ENCODE measurements at places on chromosomes 16 and 17.

GRCh38 chr17:38893607-38894006, 23.7 kb downstream of the LASP1 start:
- no peak for DNase-seq

GRCh38 chr16:62450291-62450690, 414.1 kb upstream of the CDH8 start:
- no peak for DNase-seq

- no peak for DNase-seq
Measured at GRCh38 chr17:787641-788221, 5.6 kb downstream of the MRM3 start.

- peak; percentile 53 for DNase-seq
Measured at GRCh38 chr16:11914210-11915113, 1.3 kb downstream of the GSPT1 start.

- DNase-seq, result no peak
Measured at GRCh38 chr16:12271006-12271405, 294.5 kb downstream of the SNX29 start.

- no peak for DNase-seq
Measured at GRCh38 chr16:9077091-9077809, 14.2 kb upstream of the HAPSTR1 start.

GRCh38 chr16:11602321-11602720, 15.6 kb upstream of the LITAF start:
- DNase-seq, result no peak

DNA sequence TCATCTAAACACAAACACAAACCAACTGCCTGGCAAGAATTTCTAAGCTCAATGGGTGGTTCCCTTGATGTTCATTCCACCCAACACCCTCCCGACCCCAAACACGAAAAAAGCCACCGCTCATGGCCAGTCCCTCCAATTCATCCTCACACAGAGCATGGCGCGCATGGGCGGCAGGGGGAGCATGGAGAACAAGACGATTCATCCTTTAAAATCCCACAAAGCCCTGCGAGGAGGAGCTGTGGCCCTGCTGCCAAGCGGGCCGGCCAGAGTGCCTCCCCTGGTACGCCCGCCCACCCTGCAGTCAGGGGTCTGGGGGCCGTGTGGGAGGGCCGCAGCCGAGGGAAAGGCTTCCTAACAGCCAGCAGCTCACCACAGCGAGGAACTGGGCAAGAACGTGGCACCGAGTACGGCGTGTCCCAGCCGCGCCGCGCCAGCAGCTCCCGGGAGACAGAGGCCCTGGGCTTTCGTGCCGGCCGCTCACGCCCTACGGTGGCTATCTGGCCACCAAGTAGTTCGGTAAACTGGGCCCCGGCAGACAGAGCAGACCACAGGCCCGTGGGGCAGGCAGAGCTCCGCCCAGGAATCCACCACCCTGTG, 60.9 kb downstream of the KLHDC4 start:
- DNase-seq, result no peak

GRCh38 chr17:83199500-83200201, 120.2 kb downstream of the METRNL start:
- DNase-seq, result no peak

DNA sequence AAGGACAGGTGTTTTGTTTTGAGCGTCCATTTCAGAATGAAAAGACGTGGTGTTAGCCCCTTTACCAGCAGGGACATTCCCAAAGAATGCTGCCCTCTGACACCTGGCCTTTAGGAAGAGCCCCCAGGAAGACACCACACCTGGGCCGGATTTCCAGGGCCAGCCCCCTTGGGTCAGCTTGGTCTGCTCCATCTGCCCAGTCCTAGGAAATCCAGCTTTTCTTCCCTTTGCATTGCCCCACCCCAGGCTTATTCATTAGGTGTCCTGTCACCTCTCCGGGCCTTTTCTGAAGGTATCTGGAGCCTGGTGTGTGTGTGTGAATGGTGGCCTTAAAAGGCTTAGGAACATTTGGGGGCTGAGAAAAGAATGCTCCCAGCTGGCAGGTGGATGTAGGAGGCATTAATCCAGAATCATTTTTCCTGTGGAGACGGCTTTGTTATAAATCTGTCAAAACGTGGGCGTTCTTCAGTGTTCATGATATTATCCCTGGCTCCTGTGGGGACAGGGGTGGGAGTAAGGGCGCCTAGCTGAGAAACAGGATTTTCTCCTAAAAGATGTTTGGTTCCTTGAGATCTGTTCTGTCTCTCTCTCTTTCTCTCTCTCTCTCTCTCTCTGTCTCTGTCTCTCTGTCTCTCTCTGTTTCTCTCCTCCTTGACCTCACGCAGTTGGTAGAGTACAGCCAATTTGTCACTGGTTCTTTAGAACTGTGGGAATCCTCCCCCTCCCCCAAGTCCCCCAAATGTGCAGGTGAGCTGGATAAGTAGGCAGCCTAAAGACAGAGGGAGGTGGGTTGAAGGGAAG, 84.0 kb downstream of the NTN1 start:
- DNase-seq, result no peak

GRCh38 chr17:51692917-51693316, 432.6 kb downstream of the UTP18 start:
- DNase-seq, result no peak

- no peak for DNase-seq
Measured at GRCh38 chr17:41067281-41067680, 1.6 kb upstream of the KRTAP2-4 start.

DNA sequence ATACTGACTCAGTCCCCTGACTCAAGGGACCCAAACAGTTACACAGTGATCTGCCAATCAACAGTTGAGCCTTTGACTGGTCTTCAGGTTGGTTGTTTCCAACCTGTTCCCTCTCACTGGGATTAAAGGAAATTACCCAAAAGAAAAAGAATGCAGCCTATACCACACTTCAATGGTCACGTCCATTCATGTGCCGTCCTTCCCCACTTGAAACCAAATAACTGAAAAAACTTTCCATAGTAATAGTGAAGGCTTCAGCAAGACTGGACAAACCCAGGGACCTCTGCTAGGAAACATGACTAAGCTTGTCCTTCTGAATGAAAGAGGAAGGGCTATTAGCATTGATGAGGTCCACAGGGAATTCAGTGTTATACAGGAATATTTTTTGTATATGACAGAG, 30.6 kb downstream of the MRPS23 start:
- no peak for DNase-seq

- DNase-seq, result no peak
Measured at GRCh38 chr16:76121636-76122035, 155.6 kb upstream of the CNTNAP4 start.

DNA sequence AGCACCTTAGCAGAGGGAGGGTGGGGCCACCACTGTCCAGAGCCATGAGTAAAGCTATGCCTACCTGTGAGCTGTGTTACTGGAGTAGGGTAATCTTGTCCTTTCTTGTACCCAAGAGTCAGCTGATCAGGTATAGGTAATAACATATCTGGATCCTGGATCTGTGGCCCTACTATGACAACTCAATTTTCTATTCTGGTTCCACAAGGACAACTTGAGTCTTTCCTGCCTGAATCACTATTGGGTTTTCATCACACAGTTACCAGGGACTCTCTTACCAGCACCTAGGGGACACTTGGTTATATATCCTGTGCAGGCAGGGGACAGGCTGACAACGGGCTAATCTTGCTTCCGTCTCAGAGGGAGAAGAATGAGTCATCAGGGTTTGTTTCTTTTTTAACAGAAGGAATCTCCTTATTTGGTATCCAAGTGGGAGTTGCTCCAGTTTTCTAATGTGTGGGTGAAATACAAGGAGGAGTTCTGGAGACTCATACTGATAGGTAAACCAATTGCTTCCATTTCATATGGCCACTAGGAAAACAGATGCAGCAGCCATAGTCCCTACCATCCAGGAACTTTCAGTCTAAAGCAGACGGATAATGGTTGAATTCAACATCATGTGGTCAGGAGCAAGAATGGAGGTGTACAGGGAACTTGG, 6.8 kb downstream of the ZNF267 start:
- DNase-seq, result no peak

DNA sequence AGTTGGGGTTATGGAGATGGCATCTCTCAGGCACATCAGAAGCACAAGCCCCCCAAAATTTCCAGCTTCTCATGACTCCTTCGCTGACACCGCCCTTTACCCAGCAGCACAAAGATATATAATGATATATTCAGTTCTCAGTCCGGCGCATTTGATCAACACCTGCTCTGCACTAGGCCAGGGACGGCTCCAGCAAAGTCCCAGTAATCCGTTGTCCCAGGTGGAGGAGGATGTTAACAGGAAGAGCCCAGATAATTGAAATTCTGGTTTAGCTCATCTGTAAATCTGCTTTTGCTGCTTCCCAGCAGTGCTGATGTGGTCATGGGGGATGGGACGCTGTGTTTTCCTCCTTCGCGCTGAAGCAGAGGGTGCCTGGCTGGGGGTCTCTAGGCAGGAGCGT, 131.5 kb downstream of the OR1D5 start:
- no peak for DNase-seq

DNA sequence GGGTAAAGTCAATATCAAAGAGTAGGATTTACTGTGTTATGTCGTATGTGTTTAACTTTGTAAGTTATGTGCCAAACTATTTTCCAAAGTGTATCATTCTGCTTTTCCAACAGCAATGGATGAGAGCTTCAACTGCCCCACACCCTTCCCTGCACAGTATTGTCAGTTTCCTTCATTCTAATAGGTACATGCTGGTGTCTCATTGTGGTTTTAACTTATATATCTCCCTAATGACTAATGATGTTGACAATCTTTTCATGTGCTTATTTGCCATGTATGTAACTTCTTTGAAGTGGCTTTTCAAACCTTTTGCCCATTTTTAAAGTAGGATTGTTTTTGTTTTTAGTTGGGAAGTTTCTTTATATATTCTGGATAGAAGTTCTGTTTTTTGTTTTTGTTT, 3.8 kb downstream of the DDX19B start:
- DNase-seq, result no peak

DNA sequence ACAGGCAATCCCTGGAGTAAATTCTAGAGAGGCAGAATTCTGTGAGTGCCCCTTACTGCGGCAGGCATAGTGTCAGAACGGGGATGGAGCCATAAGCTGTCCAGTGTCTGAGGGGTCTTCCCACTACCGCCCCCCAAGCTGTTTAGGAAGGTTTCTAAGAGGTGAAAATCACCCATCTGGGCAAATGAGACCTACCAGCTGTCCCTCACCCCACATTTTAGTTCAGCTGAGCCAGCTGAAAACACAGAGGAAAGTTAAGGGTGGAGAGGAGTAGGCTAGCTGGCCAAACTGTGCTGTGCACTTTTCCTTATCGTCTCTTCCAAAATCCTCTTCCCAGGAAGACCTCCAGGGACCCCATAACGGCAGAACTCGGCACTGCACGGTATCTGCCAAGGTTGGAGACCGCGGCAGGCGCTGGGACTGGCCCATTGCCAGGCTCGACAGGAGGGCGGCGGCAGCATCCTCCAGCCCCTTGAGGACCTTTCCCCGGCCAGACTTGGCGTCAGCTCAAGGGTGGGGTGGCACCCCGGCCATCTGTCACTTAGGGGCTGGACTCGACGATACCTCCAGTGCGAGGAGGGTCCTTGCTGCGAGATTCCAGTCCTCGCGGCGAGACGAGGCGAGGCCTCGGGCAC, 955 bp downstream of the ACLY start:
- DNase-seq, result no peak

GRCh38 chr16:20761175-20761574, 2.6 kb upstream of the ACSM3 start:
- DNase-seq, result no peak

DNA sequence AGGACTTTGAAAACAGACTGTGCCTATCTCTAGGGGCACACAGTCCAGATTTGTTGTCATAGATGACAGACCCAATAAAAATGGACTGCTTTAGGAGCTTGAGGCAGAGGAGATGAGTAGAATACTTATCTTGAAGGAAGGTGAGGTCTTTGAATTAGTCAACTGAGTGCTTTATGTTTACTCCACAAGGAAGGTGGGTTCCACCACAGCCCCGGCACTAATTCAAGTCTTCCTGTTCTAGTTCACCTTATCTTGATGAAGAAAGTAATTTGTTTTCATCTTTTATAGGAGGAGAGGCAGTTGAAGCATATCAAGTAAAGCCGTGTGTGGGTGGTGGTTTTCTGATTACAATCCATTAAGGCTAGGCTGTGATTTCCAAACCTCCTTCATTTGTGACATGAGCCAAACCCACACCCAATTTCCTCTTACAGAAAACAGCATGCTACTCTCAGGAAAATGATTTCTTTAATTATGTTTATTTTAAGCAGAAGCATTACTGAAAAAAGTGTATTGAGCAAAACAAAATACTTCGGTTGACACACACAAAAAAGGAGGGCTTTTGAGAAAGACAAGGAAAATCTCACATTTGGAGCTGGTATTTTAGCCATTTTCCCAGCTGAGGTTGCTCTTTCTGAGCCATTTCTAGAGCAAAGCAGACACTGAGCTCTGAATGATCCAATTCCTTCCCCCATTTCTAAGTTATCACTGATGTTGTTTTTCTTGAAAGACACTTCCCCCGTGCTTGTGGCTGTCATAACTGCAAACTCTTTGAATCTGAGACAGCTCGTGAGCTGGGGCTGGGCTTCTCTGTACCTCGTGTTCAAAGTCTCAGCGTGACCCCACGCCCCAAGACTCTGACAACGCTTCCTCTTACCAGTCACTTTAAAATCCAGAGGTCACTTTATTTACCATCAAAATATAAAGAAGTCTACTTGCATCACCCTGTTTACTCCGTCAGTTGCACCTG, 35.4 kb downstream of the CDRT15 start:
- no peak for DNase-seq

GRCh38 chr16:61148930-61149329, 887.3 kb downstream of the CDH8 start:
- DNase-seq, result no peak

- no peak for DNase-seq
Measured at GRCh38 chr16:28158136-28158535, 53.6 kb downstream of the XPO6 start.

DNA sequence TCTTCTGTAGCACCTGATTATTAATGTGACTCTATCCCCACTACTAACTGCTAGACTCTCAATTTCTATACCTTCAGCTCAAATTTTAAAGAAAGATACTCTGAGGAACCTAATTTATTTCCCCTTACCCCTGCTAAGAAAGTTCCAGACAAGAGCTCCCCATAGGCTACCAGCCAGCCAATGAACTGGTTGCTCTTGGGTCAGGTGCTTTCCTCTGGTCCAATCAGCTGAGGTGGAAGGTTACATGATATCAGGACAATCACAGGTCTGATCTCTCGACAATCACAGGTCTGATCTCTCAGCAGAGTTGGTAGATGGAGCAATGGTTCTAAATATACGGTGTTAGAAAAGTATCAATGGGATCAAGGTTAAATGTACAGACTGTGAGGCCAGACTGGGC, 86.8 kb downstream of the AXIN2 start:
- DNase-seq, result no peak

DNA sequence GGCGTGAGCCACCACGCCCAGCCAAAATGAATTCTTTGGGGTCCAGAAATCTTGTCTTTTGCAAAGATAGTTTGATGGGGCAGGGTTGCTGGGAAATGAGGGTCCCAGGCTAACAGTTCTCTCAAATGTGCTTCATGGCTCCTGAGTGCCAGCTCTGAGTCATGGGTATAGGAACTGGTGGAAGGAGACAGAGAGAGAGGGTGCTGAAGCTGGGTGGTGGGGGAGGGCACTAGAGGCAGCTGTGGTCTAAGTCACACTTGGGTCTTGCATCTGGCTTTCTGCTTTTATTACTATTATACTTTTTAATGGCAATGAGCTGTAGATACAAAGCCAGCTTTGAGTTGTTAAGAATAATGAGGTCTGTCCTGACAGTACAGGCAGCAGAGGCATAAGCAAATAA, 54.6 kb downstream of the PRKCA start:
- no peak for DNase-seq

Measured in GM13977 (cell line).